HT1080 (cell line): ENCODE measurements at places on chromosomes 6 and 20.

GRCh38 chr20:59737816-59738215, 133.5 kb downstream of the PHACTR3 start:
- DNase-seq = no peak

DNA sequence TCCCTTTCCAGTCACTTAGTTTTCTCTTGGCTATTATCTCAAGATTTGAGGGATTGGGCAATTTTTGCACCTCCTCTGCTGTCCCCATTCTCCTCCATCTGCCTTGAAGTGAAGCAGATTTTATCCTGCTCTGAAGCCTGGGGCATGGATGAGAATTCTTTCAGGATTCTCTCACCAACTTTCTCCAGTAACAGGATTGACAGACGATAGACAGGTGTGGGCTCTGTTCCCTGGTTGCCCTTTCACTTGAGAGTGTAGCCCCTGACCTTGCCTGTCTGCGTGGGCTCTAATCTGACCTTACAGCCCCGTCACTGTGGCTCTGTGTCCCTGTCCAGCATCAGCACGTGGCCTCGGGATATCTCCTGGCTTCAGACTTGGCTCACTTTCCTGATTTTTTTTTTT, 27.1 kb downstream of the CDYL start:
- DNase-seq = no peak

- DNase-seq = no peak
Observed at GRCh38 chr6:169042061-169042460, 211.6 kb downstream of the THBS2 start.

DNA sequence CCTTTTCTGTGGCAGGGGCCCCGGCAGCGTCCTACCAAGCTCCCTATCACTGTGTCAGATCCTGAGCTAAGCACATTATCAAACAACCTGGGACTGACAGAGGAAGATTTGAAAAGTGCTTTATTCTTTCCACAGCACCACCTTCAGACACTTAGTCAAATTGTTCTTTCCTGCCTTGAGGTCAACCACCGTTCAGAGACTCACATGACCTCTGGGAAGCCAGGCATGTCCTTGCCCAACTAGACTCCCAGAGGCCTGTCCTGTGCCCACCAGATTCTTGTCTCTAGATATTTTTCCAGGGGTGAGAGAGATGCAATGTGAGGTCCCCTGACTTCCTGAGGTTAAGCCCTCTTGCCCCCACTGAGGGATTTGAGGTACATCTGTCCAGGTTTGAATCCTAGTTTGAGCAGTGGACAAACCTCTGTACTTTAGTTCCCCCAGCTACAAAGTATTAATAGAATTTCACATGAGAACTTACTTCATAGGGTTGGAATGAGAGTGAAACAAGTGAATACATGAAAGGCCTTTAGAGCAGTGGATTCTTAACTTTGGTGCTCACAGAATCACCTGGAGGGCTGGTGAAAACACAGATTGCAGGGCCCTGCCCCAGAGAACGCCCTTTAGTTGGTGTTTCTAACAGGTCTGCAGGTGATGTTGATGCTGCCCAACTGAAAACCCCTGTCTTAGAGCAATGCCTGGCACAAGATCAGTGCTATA, 179.8 kb downstream of the CLIC5 start:
- DNase-seq = no peak

GRCh38 chr6:157075549-157076450, 247.5 kb downstream of the TMEM242 start:
- peak; percentile 64 for DNase-seq

DNA sequence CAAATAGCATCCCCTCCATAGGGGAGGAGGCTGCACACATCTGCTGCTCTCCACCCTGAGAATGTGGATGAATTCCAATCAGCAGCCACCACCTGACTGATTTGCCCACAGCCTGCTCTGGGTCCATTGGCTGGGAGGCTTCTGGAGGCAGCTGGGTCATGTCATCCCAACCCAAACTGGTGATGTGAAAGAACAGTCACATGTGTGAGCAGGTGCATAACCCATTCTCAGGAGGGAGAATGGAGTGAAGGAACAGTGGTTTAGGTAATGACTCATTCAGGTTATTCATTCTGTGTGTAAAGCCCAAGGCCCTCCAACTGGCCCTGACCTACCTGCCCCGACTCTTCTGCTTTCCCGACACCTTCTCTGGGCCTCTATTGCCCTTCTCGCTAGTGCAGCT, 90.9 kb upstream of the GCM1 start:
- DNase-seq = no peak

DNA sequence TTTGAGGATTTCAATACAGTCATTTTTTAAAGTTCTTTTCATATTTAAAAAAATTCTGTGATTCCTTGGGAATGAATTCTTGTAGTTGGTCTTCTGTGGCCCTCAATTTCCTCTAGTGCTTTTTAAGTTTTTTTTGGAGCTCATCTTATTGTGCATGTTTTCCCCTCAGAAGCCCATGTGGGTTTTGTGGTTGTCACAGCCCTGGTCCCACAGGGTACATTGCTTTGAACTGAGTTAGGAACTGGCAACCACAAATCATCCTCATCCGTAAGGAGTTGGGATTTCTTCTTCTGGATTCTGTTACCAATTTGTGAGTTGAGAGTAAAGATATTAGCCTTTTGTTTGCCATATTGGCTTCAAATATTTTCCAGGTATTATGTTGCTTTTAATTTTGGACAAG, 89.9 kb downstream of the AKAP7 start:
- DNase-seq = no peak

DNA sequence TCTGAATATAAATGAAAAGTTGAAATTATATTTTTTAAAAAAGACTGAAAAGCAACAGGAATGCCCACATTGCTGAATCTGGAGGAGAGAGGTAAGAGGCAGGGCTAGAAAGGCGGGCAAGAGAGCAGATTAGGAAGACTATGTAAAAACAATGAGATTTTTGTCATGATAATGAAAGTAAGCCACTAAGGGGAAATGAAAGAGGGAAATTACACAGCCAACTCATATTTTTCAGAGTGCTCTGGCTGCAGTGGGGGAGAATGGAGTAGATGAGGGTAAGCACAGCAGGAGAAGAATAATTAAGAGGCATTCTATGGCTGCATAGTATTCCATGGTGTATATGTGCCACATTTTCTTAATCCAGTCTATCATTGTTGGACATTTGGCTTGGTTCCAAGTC, 281.9 kb downstream of the PKHD1 start:
- no peak for DNase-seq

GRCh38 chr20:14199111-14199510, 138.3 kb downstream of the FLRT3 start:
- DNase-seq = no peak

- no peak for DNase-seq
Observed at GRCh38 chr6:20279608-20280287, 67.5 kb upstream of the MBOAT1 start.

- DNase-seq = no peak
Observed at GRCh38 chr20:49831022-49831769, 18.6 kb downstream of the SLC9A8 start.

GRCh38 chr6:36347621-36348020, 10.9 kb upstream of the BNIP5 start:
- DNase-seq = no peak

DNA sequence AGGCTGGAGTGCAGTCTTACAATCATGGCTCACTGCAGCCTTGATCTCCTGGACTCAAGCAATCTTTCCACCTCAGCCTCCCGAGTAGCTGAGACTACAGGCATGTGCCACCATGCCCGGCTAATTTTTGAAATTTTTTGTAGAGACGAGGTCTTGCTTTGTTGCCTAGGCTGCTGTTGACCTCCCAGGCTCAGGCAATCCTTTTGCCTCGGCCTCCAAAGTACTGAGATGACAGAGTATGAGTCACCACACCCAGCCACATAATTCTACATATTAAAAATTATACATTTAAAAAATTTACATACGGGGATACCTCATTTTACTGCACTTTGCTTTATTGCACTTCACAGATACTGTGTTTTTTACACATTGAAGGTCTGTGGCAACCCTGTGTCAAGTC, 115.1 kb downstream of the MAN1A1 start:
- no peak for DNase-seq

DNA sequence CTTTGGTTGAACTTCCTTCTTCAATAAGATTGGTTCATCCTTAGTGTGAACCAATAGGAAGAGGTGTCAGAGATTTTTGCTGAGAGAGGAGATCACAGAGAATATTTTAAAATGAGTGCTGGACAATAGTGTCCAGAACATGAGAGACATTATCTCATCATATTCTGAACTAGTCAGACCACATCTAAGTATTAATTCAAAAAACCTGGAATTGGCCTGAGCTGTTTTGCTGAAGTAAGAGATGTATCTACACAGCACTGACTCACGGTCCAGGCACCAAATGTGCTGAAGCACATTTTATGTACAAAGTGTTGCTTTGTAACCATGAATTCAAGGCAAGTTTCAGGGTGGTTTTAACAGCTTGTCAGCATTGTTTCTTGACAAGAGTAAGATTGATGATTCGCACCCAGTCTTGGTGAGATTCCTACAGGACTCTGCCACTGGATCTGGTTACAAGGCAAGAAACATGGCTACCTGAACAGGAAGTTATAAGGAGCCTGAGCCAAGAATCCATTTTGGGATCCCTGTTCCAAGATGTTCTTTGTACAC, 178.2 kb upstream of the HEY2 start:
- peak; percentile 11 for DNase-seq

DNA sequence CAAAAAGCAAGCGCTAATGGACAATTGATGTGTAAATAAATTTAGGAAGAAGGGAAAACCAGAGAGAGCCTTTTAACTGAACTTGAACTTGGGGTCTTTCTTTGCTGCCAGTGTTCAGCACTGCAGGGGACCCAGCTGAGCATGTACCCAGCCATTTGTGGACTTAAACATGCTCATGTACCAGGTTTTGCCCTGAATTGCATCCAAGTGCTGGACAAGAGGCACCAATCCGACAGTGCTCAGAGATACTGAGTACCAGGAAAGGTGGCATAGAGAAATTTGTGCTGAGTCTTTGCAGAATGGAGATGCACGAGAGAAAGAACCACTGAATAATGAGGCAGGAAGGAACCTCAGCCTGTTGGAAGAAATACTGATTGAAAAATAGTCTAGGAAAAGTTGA, 16.0 kb downstream of the AKAP12 start:
- DNase-seq = no peak

GRCh38 chr20:1631309-1632151, 11.7 kb upstream of the SIRPB1 start:
- DNase-seq = no peak

DNA sequence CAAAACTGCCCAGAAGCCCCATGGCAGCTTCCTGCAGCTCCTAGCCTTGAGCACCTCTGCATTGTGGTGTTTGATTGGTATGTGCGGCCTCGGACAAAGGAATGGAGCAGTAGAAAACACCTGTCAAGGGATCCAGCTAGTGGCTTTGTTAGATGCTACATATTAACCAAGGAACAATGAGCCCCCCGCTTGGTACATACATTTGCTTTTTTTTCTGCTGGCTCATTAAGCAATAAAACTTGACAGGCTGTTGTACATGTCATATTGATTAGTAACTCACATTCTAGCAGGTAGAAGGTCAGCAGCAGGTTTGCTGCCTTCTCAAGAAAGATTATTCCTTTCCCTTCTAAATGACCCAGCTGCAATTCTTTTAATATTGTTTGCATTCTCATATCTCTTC, 937 bp downstream of the SPACA1 start:
- DNase-seq = no peak

DNA sequence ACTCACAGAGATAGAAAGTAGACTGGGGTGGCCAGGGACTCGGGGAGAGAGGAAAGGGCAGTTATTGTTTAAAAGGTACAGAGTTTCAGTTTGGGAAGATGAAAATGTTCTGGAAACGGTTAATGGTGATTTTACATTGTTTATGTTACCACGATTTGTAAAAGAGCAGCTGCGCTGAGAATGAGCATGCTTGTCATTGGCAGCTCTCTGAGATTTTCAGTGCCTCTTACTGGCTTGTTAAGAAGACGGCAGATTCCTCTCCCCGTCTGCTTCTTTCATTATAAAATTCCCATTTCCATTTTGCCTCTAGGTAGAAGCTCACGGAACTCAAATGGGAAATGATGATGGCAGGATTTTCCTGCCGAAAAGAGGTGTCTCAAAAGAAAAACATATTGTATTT, 39.7 kb upstream of the PPP1R3G start:
- no peak for DNase-seq

- DNase-seq = peak; percentile 62
Observed at GRCh38 chr6:113936093-113936934, 34.6 kb downstream of the HDAC2 start.

DNA sequence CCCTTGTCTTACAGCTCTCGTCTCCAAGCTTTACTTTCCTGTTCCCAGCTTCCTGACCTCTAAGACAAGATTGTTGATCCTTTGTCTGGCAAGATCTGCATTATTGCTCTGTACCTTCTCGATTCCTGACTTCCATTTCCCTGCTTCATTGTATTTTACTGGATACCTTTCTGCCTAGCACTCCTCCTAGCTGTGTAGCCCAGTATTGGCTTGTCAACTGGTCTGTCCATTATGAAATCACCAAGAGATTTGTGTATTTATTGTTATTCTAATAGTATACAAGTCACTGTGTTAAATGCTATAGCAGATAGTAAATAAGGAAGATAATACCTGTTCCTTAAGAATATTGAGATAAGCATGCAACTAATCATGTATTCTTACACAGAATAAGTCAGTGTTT, 305.4 kb downstream of the CDKAL1 start:
- DNase-seq = no peak

DNA sequence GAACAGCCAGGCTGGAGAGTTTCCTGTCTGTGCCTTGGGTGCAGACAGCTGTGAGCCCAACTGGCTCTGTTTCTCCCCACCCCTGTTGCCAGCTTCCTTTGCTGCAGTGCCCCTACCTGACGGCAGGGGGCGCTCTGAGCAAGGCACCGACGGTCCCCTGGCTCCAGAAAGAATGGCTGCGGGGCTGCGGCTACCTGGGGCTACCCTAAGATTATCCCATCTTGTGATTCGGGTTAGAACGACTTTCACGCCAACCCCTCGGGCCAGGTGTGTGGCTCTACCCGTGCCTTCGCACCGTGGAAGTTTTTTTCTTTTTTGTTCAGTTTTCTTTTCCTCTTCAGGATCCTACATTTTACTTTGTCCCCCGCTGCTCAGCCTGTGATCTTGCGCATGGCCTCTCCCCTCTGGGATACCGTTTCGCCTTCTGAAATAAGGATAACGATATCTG, 33.4 kb upstream of the AAR2 start:
- DNase-seq = peak; percentile 58

GRCh38 chr20:19786311-19786710, 28.3 kb downstream of the RIN2 start:
- DNase-seq = peak; percentile 79

DNA sequence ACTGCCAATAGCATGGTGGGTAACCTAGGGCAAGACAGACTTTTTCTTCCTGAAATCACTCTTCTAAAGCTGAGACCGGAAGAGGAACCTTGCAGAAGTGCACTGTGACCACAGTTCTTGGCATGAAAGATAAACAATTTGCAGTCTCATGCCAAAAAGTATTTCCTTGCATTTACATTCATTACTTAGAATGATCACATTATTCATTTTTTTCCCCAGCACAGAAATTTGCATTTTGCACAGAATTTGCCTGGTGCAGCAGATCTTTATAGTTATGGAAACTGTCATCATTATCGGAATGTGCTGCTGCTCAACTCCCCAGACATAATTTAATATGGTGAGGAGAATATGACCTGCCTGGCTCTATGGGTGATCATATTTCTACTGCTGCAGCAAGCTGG, 42.2 kb upstream of the EDN3 start:
- DNase-seq = no peak

- no peak for DNase-seq
Observed at GRCh38 chr6:37759221-37760144, 60.0 kb upstream of the ZFAND3 start.
